ENCODE measurements at places on chromosomes 5 and 9.

- no peak for DNase-seq
Measured at GRCh38 chr5:95076395-95077185, 208.3 kb downstream of the MCTP1 start.

DNA sequence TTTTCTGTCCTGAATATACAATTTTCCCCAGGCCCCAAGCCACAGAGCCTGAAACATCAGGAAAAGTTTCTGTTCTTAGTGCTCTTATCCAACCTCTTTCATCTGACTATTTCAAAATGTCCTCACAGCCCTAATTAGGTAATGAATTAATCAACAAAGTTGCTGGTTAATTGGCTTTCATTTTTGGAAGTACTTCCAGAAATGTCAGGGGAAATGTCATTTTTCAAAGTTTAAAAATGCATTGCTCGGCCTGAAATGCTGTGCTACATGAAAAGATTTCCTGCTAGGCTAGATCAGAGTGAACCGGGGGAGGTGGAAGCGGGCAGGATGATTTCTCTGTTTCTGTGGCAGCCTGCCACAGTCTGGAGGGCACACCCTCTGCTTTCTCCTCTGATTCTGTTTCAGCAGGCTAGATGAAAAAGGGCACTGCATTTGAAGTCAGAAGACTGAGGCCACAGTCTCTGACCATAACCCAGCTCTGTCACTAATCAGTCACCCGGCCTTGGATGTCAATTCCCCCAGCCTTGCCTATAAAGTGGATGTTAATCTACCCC, 55.9 kb upstream of the BARX1 start:
- DNase-seq, result no peak

GRCh38 chr5:91417219-91417618, 34.1 kb upstream of the ARRDC3 start:
- DNase-seq, result no peak

DNA sequence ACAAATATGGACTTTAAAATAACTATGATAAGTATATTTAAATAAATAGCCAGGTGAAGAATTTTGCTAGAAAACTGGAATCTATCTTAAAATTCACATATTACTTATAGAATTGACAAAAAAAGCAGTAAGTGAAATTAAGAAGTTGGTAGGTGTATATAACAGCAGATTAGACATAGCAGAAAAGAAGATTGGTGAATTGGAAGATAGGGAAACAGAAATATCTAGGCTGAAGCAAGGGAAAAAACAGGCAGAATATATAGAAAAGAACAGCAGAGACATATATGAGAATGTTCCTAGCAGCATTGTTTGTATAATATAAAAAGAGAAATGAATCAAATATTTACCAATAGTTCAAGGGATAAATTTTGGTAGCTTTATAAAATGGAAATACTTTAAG, 294.9 kb downstream of the TMEM232 start:
- DNase-seq, result no peak

- peak; percentile 74 for DNase-seq
Measured at GRCh38 chr9:90914868-90915483, 113.4 kb downstream of the SYK start.

GRCh38 chr9:134251296-134252069, 74.8 kb upstream of the RXRA start:
- DNase-seq, result no peak

DNA sequence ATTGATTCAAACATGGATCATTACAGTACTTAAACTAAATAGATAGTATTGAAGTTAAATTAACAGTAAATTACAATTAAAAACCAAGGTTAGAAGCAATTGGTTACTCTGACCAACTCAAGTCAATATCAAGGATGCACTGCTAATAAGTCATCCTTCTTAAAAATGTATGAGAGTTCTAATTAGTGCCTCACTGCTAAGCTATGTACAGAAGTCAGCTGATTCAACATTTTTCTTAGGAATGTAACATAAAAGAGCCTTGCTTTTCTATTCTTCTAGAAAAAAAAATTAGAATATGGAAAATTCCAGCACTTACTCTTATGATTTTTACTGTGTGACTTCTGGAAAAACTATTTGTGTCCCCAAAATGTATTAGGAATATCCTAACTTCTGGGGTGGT, 75.7 kb upstream of the FBN2 start:
- DNase-seq, result no peak

GRCh38 chr5:169471021-169471420, 112.6 kb upstream of the SPDL1 start:
- DNase-seq, result no peak

- no peak for DNase-seq
Measured at GRCh38 chr9:70962761-70963440, 158.5 kb downstream of the TRPM3 start.

DNA sequence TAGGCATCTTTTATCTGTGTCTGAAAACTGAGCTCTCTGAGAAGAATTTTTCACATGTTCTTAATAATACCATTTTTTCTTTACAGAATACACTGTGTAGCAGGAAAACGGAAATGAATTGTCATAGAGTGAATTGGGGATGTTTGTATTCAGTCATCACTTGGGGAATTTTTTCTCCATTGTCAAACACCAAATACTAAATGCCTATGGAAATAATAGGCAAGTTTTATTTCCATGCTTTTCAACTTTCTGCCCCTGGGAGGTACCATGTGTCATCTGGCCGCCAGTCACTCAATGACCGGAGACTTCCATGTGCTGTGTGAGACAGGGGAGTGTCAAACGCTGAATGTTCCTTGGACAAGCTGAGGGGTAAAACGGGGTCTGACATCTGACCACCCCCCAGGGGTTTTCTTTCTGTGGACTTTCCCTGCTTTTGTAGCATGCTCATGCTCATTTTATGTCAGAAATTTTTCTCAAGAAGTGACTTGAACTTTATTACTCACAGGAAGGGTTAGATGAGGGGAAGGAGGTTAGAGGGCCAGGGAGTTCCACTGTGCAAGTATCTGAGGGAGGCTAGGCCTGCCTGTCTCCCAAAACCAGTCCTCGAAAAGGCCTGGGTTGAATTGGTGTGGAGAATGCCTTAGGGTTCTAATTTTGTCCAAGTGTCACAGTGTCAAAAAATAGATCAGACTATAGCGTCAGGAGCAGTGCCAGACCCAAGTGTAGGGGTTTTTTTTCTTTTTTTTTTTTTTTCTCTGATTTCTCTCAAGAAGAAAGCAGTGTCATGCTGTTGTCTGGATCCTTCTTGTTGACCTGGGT, 438.6 kb downstream of the AGTPBP1 start:
- DNase-seq, result no peak

- DNase-seq, result no peak
Measured at GRCh38 chr5:158801893-158802292, 297.8 kb downstream of the EBF1 start.

GRCh38 chr9:87337335-87338087, 160.2 kb upstream of the DAPK1 start:
- no peak for DNase-seq

- DNase-seq, result no peak
Measured at GRCh38 chr5:98734646-98735045, 38.8 kb upstream of the RGMB start.

GRCh38 chr5:59356813-59357380, 536.6 kb downstream of the PDE4D start:
- DNase-seq, result no peak

GRCh38 chr5:39822020-39822419, 397.2 kb upstream of the DAB2 start:
- DNase-seq, result no peak

- no peak for DNase-seq
Measured at GRCh38 chr5:139696167-139696893, 48.2 kb downstream of the CXXC5 start.

GRCh38 chr9:89872913-89873707, 268.3 kb downstream of the GADD45G start:
- peak; percentile 13 for DNase-seq

DNA sequence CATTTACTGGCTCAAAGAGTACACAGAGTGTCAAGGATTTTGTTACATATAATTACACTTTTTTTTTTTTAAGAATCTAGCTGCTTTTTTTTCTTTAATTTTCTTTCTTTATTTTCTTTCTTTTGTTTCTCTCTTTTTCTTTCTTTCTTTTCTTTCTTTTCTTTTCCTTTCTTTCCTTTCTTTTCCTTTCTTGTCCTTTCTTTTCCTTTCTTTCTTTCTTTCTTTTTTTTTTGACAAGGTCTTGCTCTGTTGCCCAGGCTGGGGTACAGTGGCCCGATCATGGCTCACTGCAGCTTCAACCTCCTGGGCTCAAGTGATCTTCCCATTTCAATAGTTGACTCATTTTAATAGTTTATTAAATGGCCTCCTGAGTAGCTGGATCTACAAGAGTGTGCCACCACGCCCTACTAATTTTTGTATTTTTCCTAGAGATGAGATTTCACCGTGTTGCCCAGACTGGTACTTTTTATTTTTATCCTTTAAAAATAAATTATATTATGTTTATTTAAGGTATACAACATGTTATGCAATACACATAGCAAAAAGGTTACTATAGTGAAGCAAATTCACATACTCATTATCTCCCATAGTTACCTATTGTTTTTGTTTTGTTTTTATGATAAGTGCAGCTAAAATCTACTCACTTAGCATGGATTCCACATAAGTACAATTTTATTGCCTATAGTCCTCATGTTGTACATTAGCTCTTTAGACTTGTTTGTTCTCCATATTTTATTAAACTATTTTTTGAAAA, 381.5 kb upstream of the KLF4 start:
- no peak for DNase-seq

- no peak for DNase-seq
Measured at GRCh38 chr5:73440262-73440661, 8.3 kb downstream of the FOXD1 start.

DNA sequence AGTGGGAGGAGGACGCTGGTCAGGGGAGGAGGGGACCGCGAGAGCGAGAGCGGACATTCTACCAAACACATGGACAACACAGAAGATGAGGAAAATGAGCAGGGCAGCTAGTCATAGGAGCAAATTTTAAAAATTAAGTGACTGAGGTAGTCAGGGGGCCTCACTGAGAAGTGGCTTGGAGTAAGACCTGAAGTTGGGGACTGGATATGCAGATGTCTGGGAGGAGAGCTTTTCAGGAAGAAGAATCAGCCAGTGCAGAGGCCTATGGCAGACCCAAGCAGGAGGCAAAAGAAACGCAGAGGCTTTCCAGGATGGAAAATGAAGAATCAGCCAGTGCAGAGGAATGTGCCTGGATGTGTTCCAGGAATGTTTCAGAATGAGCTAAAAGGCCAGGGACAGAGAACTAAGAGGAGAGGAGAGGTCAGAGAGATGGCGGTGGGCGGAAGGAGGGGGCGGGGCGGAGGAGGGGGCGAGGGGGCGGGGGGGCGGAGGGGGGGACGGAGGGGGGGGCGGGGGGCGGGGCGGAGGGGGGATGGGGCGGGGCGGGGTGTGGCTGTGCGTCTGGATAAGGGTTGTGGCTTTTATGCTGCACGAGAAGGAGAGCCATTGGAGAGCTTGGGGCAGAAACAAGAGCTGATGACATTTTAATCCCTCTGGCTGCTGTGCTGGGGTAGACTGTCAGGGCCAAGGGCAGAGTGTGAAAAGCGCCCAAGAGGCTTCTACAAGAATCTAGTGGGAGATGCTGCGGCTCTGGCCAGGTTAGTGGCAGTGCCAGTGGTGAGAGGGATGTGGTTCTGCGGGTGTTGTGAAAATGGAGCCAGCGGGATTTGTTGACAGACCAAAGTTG, 129.6 kb downstream of the KCNIP1 start:
- DNase-seq, result no peak

- DNase-seq, result no peak
Measured at GRCh38 chr9:406886-407654, 192.4 kb downstream of the DOCK8 start.

GRCh38 chr9:92775466-92775865, 10.8 kb upstream of the BICD2 start:
- DNase-seq, result no peak

DNA sequence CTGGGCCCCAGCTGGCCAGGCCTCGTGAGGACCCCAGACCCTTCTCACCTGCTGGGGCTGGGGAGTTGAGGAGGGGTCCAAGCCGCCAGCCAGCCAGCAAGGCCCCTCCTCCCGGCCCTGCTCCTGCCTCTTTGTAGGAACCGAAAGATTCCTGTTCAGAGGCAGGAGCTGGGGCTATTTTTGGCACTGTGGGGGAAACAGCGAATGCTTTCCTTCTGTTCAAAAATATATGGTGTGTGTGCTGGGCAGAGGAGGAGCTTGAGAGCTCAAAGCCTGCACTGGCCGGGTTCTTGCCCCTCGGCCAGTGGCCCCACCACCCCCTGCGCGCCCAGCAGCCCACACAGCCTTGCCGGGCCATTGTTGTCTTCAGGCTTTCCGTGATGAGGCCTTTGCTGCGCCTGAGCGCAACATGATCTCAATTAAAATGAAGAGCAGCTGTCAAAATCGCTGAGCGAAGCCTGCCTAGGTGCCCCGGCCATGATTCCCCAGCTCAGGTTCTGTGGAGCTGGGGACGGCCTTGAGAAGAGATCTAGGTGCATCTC, 13.4 kb downstream of the NCS1 start:
- no peak for DNase-seq

Data from activated CD4-positive, CD25-positive, alpha-beta regulatory T cell treated with anti-CD3 and anti-CD28 coated beads, Interleukin-2, amount 50 U/mL, for 72 hours (primary cell).